HT1080 (cell line): ENCODE measurements at places on chromosomes 2 and 18.
A peak's percentile ranks its signal among the peaks of the same experiment; 100 is the strongest.

GRCh38 chr18:22641958-22642357 is 224.2 kb upstream of the CTAGE1 start:
- no peak for DNase-seq

DNA sequence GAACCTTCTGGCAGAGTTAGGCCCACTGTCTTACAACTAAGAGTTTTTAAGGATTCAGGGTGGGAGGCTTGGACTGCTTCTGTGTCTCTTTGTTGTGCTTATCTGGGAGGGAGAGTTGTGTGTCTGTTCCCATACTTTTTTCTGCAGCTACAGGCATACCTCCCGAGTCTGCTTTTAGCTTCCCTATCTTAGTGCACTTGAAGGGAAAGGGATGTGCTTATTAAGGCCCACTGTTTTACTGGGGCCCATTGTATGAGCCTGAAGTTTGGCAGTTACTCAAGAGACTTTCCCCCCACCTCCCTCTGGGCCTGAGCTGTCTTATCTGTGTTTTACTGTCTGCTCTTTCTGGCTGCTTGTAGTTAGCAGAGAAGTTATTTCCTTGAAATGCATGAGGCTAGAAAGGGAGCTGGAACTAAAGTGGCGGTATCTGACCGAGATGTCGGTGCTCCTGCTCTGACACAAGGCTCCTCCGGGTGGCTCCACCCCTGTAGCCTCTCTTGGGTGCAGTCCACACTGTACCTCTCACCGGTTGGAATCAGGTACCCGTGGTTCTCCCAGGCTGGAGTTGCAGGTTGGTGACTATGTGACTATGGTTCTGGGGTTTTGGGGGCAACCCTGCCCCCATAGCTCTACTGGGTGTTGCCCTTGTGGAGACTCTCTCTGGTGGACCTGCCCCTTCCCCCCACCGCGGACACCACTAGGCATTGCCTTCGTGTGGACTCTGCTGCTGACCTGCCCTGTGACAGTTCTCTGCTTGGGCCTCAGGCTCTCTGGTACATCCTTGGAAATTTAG is 12.9 kb downstream of the UBR3 start:
- DNase-seq, result no peak

- no peak for DNase-seq
These were observed 10.0 kb upstream of the ASAP2 start for GRCh38 chr2:9196637-9197036.

GRCh38 chr2:59752512-59752911 is 800.9 kb downstream of the BCL11A start:
- DNase-seq, result no peak

GRCh38 chr2:8552293-8552801 is 129.5 kb upstream of the ID2 start:
- no peak for DNase-seq

DNA sequence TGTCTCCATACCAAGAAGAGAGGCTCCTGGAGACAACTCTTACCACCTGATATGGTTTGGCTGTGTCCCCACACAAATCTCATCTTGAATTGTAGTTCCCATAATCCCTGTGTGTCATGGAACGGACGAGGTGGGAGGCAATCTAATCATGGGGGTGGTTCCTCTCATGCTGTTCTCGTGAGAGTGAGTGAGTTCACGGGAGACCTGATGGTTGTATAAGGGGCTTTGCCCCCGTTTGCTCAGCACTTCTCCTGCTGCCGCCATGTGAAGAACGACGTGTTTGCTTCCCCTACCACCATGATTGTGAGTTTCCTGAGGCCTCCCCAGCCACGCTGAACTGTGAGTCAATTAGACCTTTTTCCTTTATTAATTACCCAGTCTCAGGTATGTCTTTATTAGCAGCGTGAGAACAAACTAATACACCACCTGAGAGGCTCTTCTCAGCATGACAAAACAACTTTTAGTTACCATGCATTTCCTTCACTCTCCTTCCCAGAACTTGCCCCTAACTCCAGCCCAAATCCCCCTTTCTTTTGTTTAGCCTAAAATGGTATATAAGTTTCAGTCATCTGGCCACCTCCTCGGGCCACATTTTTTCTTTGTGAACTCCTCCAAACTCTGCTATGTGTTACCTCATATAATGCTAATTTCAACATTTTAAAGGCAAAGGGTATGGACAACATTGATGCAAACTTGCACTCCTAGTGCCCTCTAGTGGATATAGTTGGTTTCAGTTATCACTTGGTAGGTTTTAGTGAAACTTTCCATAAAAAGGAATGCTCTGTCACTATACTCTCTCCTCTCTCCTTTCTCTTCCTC is 58.6 kb upstream of the SLC25A52 start:
- peak; percentile 36 for DNase-seq

GRCh38 chr2:100397118-100397860 is 20.2 kb downstream of the CHST10 start:
- no peak for DNase-seq

DNA sequence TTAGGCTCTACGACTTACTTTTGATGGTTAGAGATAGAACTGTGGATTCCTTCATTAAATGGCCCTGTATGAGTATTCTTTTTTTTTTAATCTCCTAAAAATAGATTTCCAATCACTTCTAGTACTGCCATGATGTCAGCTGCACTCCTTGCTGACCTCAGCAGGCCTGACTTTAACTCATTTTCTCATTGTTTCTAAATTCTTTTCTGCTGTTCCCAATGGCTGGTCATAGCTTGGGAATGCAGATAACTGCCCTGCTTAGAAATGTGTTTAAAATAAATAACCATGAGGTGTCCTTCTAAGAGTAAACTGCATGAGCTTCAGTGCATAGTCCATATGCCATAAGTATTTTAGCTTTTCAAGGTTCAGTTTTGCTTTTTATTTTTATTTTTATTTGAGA is 15.7 kb downstream of the CCDC85A start:
- DNase-seq, result no peak

- DNase-seq, result no peak
These were observed 431 bp upstream of the CNRIP1 start for GRCh38 chr2:68320118-68320641.
